CD4-positive, alpha-beta memory T cell (primary cell): ENCODE measurements at places on chromosomes 12 and 14.

DNA sequence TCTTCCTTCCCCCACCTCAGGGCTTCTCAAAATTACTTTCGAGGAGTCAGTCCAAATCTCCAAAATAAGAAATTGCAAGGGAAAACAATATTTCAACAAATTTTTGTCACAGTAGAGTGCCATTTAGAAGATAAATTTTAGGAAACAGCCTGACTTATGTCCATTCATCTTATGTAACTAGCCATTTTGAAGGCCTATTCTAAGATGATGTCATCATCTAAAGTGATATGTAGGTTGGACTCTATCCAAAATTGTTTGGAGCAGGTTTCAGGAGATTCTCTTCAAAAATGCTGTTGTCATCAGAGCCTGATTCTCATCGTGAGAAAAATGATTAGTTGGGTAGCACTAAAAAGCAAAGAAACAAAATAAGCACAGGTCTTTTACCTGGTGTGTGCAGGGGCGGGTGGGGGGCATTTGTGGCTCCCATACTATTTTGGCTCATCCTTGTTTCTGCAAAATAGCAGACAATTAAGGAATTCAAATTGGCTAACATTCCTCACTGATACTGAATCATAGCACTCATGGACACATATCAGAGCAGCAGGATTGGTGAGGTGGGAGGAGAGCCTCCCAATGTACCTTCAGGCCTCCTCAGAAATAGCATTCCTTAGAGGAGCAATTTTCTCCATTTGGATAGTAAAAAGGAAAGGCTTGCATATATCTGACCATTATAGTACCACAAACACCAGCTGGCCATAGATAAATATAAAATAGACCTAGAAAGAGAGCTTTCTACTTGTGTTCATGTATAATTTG lies 360.9 kb upstream of the NAV3 start:
- DNase-seq, result no peak

GRCh38 chr14:21084998-21085853 lies 13.2 kb downstream of the ZNF219 start:
- DNase-seq, result no peak

DNA sequence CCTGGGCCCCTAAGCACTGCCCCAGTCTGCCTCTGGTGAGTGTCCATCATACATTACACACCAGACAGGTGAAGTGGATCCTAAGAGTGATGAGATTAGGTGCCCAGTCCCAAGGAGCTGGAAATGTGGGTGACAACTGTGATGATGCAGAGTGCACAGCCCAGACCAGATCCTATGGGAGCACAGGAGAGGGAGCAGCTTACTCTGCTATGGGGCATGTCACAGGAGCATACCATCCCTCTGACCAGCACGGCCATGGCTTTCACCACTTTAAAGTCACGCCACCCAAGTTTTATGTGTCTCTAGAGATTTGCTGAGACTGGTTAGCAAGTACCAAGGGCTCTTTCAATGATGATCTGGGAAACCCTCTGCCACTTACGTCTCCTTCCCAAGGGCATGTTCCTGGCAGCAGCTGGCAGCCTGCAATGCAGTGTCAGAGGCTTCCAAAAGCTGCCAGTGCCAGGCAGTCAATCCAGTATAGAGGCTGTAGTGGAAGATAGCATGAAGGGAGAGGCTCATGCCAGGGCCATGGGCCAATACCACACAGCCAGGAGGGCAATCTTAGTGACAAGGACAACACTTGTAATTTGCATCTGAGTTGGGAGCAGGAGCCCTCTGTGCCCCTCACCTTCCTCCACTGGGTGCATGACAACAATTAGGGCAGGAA lies 40.2 kb downstream of the STAB2 start:
- DNase-seq, result no peak

GRCh38 chr14:92615451-92615850 lies 101.9 kb downstream of the RIN3 start:
- peak; percentile 92 for DNase-seq

- no peak for DNase-seq
Observed at GRCh38 chr12:24770334-24770733, 178.6 kb downstream of the BCAT1 start.
